Psoas muscle (tissue), 8 donors: ENCODE measurements at places on chromosomes 1 and 21.
A peak's percentile ranks its signal among the peaks of the same experiment; 100 is the strongest.

GRCh38 chr1:116377541-116378529, 4.8 kb downstream of the ATP1A1 start:
- DNase-seq = peak; percentile 85

DNA sequence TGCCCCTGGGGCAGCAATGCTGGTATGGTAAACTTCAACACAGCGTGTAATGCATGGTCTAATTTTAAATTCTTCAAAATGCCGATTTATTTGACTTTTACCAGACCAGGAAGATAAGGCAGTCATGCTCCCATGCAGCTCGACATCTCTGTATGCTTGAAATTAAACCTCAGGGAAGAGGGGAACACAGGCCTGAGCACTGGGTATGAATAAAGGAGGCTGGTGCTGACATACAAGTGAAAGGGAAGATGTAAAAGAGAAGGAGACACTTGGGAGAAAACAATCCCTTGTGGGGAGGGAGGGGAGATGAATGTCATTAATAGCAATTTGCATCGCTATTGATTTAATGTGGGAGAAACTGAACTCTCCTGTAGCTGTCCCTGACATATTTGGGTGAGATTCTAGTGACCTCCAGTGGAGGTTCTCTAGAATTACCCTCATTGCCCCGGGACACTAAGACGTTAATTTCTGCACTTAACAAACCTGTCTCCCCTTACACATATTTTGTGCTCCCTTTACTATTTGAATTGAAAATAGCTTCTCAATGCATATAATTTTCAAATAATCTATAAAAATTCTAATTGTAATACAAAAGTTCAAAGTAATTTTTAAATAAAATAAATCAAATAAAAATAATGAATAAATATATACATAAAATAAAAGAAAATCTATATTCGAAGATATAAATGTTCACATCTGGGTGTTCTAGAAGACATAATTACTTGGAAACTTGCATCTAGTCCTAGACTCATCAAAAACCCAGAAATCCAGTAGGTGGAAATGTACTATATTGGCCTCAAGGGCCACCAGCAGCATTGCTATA, 283.1 kb downstream of the LMX1A start:
- DNase-seq = no peak

DNA sequence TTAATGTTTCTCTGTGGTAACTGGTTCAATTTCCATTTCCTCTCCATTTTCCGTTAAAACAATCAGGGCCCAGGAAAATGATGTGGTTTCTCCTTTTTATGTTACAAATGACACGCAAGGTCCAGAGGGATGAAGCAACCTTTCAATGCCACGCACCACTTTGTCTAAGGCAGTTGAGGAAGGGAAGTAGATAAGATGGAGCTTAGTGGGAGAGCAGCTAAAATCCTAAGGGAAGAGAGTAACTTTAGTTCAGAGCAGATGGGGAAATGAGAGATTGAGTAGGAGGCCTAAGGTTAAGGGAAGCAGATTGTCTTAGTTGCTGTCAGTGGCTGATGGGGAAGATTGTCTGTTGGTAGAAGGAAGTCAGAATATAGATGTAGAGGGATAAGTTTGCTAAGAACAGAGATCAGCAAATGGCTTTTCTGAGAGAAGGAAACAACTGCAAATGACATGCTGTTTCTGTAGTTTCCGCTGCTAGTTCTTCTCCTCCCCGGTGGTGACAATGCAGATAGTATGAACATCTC, 660 bp downstream of the CD1C start:
- DNase-seq = no peak

DNA sequence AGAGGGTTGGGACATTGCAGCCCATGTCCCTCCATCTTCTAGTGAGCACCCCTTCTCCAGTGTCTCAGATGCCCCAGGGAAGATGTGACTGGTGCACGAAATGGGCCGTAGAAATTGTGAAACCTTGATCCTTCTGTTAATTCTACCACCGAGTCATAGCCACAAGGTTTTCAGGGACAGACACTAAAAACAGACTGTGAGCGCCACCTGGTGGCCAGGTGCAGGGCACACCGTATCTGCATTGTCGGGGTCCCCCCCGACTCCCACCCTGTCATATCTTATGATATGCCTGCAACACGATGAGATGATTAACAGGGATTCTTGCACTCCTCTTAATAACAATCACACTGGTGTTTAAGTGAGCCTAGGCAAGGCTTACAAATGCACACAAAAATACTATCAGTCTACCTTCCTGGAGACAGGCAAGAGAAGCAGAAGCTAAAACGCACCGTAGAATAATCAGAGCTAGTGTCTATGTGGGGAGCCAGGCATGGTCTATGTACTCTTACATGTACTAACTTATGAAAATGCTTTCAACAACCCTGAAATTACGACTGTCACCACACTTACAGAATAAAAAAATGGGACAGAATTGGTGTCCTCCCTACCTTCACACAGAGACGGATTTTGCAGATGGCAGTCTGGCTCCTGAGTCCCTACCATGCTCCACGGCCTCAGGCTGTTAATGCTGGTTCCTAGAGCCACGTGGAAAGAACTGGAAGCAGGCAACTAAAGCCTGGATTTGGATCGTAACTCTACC, 57.9 kb downstream of the FHAD1 start:
- DNase-seq = peak; percentile 37

- DNase-seq = no peak
Observed at GRCh38 chr21:42746240-42746592, 92.8 kb downstream of the PDE9A start.

DNA sequence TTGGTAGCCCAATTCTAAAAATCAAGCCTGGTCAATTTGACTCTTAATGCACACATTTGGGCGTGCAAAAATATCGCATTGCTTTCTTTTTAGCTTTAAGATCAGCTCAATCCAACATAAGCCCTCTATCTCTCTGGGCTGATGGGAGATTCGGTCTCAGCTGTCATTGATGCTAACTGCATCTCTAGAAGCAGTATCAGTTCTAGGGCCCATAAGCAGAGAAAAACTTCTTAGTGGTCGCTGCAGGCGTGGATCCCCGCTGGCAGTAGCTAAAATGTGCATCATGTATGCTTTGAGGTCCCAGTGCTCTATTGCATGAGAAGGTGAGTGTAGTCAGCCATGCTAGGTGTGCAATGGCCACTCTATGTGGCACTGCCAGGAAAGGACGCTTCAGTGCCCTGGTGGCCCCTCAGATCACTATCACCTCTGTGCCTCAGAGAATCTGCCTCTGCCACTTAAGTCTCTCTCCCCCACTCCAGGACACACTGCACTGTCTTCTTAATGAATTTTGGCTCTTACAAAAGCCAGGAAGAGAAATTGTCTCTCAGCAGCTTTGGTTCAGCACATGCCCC, 79.7 kb upstream of the GADD45A start:
- DNase-seq = no peak

- no peak for DNase-seq
Observed at GRCh38 chr1:5067246-5067645, 412.8 kb downstream of the AJAP1 start.

GRCh38 chr1:41672173-41672572, 187.7 kb upstream of the EDN2 start:
- no peak for DNase-seq

DNA sequence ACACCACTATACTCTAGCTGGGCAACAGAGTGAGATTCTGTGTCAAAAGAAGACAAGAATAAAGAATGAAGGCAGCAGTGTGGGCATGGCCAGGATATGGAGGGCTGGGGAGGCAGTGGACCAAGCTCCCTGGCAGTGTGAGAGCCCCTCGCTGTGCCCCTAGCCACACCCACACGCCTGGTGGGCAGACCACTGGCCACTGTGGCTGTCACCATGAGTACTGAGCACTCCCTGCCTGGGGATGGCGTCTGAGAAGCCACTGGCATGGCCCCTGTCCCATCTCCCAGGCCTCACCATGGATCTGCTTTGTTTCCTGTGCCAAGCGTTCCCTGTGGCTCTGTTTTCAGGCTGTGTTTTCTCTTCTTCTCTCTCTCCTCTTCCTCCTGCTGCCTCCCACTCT, 51.7 kb downstream of the STUM start:
- no peak for DNase-seq

GRCh38 chr1:71650119-71650518, 569.3 kb upstream of the ZRANB2 start:
- no peak for DNase-seq

DNA sequence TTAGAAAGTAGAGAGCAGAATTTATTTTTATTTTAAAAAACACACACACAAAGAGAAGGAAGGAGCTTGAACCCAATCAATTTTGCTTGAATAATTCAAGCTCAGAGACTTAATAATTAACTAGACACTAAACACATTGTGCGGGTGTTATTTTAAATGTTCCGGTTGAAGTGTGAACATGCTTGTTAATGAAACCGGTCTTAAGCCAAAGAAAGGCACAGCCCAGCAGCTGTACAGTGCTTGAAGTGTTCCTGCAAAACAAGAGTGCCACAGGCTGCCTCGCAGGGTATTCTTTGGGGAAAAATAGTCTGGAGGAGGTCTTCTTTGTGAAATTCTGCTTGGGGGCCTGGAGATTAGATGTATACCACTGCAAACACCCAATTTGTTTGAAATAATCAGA, 2.2 kb upstream of the CDC42BPA start:
- no peak for DNase-seq

DNA sequence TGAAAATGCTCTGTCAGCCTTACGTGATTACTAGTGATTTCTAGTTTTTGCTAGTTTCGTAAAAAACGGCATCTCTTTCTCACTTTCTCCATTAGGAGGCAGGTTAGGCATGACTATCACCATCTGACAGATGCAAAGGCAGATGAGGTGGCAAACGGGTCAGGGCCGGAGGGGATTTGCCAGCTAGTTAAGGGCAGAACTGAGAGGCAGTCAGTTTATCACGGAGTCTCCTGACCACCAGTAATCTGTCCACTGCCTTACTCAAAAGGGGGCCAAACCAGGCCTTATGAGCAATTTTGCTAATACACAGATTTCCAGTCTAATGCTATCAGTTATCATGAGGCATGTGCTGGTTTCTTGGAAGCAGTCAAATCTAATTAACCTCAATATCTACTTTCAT, 159.3 kb downstream of the TSEN15 start:
- no peak for DNase-seq

- DNase-seq = no peak
Observed at GRCh38 chr1:179151908-179152682, 70.2 kb downstream of the TOR3A start.

DNA sequence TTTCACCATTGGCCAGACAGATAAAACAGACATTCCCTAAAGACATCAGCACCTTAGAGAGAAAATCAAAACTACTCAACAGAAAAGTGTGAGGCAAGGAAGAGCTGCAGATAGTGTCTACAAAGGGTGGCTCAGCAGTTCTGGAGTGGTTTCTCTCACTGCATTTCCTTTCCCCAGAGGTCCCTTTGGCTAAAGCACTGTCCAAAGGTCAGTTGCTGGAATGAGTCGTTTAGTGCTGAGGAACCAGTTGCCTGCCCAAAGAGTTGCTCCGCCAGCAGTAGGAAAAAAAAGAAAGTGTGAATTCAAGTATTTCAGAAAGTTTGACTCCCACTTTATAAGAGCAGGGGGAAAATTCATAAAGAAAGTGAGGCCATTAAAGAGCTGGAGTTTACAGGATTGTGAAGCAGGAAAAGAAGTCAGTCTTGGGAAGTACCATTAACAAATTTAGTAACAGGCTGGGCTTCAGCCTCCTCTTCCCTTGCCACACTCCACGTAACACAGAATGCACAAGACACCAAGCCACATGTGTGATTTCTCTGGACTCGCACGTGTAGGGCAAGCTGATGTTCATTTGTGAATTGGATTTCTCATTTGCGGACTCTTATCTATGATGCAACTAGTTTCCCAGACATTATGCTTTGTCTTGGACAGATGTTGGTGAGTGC, 122.2 kb downstream of the RUNX1 start:
- no peak for DNase-seq

- DNase-seq = no peak
Observed at GRCh38 chr21:20789729-20790500, 208.3 kb upstream of the NCAM2 start.
